ENCODE measurements at places on chromosomes 2 and 18.

GRCh38 chr2:178142274-178143065, 30.2 kb downstream of the RBM45 start:
- no peak for DNase-seq

- no peak for DNase-seq
These were observed 101.5 kb upstream of the MGAT5 start for GRCh38 chr2:134152045-134153010.

GRCh38 chr18:25353080-25353479, 1.1 kb upstream of the ZNF521 start:
- DNase-seq, result no peak

GRCh38 chr2:228180181-228181097, 1.0 kb downstream of the SPHKAP start:
- DNase-seq, result no peak

- DNase-seq, result no peak
These were observed 281.0 kb downstream of the PRKCE start for GRCh38 chr2:45932278-45932975.

GRCh38 chr2:12678186-12678585, 38.5 kb upstream of the TRIB2 start:
- no peak for DNase-seq

DNA sequence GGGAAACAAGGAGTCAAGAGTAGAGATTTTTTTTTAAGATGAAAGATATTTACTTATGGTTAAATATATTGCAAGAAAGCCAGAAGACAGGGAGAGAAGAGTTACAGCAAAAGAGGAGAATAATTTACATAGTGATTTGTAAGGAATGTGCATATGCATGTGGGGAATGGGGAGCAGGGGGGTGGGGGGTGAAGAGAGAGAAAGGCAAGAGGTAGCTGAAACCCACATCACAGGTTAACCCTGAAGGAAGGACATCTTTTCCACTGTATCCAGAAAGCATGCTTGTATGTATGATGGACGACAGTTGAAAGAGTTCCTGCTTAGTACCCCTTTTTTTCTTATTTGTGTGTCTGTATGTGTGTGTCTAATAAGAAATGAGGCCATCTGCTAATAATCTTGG, 371.9 kb downstream of the RAD51AP2 start:
- no peak for DNase-seq

DNA sequence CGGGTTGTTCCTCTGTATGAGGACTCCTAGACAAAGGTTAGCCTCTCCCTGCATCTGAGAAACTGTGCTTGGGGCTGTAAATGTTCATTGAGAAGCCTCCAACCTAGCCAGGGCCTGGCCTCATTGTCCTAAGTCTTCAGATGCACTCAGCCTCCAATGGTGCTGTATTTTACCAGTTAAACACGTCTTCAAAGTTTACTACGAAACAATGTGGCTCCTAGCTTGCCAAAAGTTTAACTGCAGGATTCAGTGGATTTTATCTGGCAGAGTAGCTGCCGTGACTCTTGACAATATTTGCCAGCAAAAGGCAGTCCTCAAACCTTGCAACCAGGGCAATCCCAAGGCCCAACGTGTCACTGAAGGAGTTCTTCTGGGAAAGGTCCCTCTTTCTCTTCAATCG, 1.1 kb downstream of the PID1 start:
- no peak for DNase-seq

- DNase-seq, result no peak
These were observed 583.4 kb downstream of the ZEB2 start for GRCh38 chr2:143936538-143936847.

- DNase-seq, result no peak
These were observed 31.6 kb downstream of the LIMS1 start for GRCh38 chr2:108565778-108566375.

GRCh38 chr2:64454386-64455332, 697 bp downstream of the LGALSL start:
- peak; percentile 60 for DNase-seq

GRCh38 chr2:111236025-111236424, 115.3 kb downstream of the BCL2L11 start:
- no peak for DNase-seq

- DNase-seq, result no peak
These were observed 101.1 kb downstream of the CTIF start for GRCh38 chr18:48639772-48640432.

GRCh38 chr2:216221811-216222210, 112.7 kb downstream of the XRCC5 start:
- no peak for DNase-seq

DNA sequence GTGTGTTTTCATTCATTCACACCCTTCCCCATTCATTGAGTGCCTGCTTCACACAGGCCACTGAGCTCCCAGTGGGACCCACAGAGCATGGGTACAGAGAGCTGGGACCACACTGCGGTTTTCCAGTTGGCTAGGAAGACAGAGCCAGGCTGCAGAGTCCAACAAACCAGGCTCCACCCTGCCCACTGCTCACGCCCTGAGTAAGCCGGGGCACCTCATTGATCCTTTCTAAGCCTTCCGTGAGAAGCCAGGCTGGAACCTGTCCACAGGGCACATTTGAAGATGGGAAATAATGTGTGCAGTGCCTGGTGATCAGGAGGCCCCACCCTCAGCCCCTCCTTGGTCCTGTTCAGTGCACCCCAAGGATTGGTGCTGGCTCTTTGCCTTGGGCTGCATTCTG, 13.5 kb downstream of the KCNIP3 start:
- DNase-seq, result no peak

DNA sequence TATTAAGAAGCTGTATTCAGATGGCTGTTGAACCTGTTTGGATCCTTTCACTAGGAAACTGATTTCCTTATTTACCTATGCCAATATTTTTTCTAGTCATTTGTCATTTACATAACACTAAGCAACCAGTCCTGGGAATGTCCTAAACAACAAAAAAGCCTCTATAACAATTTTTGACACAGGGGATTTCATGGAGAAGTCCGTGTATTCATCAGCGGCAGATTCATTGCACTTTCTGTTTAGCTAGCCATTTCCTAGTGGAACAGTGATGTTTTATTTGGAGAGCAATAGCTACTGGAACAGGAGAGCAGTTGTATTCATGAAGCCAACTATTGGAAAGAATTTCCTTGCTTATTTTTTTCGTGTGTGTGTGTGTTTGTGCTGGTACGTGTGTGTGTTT, 604.3 kb upstream of the POU3F3 start:
- DNase-seq, result no peak

- DNase-seq, result peak; percentile 33
These were observed at the start of gene CWC22 for GRCh38 chr2:180006781-180007579. Gene CWC22, minus strand, starts transcription at chr2:180007297. Its CDS starts 13,956 bp downstream, at chr2:179993341.

- DNase-seq, result no peak
These were observed 70.4 kb downstream of the DDX1 start for GRCh38 chr2:15662026-15662425.

GRCh38 chr2:109164739-109165221, 35.8 kb downstream of the SH3RF3 start:
- DNase-seq, result no peak

DNA sequence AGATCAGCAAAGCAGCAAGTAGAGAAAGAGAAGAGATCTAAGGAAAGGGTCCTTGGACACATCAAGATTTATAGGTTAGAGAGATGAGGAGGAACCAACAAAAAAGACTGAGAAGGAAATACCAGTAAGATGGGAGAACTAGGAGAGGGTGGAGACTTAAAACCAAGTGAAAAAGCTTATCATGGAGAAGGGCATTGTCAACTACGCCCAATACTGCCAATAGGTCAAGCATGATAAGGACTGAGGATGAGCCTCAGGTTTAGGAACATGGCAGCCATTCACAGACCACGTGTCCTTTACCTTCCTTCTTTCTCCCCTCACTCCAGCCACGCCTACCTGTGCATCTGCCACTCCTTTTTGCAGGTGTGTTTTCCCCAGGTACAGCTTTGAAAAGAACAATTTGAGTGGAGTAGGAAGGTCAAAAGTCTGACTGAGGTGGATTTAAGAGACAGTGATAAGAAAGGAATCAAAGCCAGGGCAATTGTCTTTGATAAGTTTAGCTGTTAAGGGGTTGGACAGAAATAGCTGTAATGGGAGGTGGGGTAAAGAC, 238.7 kb downstream of the STK39 start:
- DNase-seq, result no peak

- no peak for DNase-seq
These were observed 7.2 kb upstream of the ABCB11 start for GRCh38 chr2:169038338-169038757.

- no peak for DNase-seq
These were observed 25.3 kb upstream of the SERTAD2 start for GRCh38 chr2:64678771-64679590.

DNA sequence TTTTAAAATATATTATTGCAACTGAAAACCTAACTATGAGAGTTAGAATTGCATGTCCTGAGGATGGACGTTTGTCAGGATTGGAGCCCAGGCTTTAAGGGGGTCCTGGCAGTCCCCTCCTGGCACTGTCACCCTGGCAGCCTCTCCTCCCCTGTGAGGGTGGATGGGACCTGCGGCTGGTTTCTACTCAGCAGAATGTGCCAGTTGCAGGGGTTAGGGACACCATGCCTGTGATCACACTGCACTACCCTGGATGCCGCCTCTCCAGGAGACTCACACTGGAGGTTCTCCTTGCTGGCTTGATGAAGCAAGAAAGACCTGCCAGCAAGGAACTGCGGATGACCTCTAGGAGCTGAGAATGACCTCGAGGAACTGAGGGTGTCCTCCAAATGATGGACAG, 356.7 kb upstream of the MYT1L start:
- no peak for DNase-seq

DNA sequence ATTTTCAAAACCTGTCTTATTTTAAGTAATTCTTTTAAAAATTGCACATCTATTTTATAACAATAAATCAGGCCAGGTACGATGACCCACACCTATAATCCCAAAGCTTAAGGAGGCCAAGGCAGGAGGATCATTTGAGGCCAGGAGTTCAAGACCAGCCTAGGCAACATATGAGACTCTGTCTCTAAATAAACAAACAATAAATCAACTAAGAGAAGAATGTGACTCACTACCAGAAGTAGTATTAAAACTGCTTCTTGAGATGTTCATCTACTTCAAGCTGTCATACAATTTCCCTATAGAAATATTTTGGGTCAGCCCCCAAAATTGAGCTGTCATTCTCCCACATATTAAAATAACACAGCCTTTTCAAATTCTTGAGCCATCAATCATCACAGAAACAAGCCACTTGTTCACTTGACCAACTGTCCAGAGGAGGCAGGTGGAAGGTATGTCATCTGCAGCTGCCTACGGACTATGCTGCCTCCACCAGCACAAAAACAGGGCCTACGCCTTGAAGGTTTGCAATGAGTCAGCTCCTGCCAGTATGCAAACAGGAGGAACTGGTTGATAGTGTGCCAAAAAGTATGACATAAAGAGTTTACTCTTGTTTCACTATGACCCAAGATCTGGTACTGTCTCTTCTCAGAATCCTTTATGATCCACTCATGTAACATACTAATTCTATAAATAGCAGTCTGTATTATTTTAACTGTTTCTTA, 33.6 kb downstream of the KIDINS220 start:
- DNase-seq, result peak; percentile 19

- DNase-seq, result no peak
These were observed 214.8 kb upstream of the PID1 start for GRCh38 chr2:229485857-229486256.

- no peak for DNase-seq
These were observed 230.8 kb downstream of the ANAPC1 start for GRCh38 chr2:111653103-111653624.

GRCh38 chr2:172083628-172084394, 1.5 kb upstream of the DLX1 start:
- DNase-seq, result no peak

- DNase-seq, result no peak
These were observed 153.0 kb downstream of the GBX2 start for GRCh38 chr2:236015171-236015570.

GRCh38 chr18:55161916-55162315, 202.7 kb upstream of the CCDC68 start:
- no peak for DNase-seq

GRCh38 chr2:181363164-181363563, 94.0 kb upstream of the ITGA4 start:
- DNase-seq, result no peak

DNA sequence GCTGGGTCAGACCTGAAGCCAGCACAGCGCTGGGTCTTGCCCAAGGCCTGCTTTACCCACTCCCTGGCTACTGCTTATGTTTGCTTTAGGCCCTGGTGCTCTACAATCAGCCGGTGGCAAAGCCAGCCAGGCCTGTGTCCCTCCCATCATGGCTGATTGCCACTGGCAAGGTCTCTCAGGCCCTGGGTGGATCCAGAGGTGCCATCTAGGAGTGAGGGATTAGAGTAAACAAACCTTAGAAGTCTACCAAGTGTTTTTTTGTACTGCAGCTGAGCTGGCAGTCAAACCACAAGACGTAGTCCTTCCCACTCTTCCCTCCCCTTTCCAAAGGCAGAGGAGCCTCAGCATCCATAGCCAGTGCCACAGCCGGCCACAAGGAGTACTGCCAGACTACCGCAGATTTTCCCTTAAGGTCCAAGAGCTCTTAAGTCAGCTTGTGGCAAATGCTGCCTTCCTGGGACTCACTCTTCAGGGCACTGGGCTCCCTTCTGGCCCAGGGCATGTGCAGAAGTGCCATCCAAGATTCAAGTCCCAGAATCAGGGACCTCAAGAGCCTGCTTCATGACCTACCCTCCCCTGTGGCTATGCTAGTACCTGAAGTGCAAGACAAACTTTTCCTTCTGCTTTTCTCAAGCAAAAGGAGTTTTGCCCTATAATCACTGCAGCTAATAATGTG, 20.0 kb downstream of the IL1RL2 start:
- DNase-seq, result no peak

GRCh38 chr2:24579053-24579803, 88.2 kb downstream of the NCOA1 start:
- no peak for DNase-seq

DNA sequence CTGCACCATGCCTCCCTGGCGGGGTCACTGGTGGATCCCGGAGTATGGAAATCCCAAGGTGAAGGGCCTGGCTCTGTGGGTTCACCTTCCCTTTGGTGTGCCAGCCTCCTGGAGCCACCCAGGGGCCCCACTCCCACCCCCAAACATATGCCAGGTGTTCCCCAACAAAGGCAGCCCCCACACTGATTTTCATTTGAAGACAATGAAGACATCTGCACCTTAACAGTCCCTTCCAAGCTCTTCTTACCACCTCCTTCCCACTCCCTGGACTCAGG, 11.7 kb downstream of the BIN1 start:
- no peak for DNase-seq

DNA sequence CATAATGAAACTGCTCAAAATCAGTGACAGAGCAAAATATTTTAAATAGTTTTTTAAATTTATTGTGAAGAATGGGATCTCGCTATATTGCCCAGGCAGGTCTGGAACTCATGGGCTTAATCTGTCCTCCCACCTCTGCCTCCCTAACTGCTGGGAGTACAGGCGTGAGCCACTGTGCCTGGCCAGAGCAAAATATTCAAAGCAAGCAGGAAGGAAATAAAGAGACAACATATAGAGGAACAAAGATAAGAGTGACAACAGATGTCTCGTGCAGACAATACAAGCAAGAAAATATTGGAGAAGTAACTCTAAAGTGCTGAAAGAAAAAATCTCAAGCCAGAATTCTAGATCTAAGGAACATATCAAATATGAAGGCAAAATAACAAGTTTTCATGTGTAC, 5.0 kb upstream of the SCLY start:
- DNase-seq, result no peak

All from GM19239 (cell line).